ENCODE measurements at places on chromosomes 12 and 14.

- no peak for DNase-seq
Observed at GRCh38 chr12:17949558-17950141, 140.3 kb downstream of the RERGL start.

DNA sequence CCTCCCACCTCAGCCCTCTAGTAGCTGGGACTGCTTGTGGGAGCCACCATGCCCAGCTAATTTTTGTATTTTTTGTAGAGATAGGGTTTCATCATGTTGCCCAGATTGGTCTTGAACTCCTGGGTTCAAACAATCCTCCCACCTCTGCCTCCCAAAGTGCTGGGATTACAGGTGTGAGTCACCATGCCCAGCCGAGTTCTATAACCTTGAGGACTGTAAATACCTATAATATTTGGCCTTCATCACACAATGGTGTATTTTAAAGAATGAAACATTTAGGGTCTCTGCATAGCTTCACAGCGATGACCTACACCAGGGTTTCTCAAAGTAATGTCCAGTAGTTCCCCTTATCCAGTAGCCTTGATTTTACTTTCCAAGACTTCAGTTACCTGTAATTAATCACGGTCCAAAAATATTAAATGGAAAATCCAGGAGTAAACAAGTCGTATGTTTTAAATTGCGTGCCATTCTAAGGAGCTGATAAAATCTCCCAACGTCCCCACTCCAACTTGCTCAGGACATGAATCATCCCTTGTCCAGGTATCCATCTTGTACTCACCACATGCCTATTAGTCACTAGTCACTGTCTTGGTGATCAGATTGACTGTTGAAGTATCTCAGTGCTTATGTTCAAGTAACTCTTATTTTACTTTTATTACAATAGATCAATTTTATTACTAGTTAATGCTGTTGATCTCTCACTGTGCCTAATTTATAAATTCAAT, 368.2 kb downstream of the BTG1 start:
- no peak for DNase-seq

GRCh38 chr12:1666685-1667162, 24.1 kb upstream of the ADIPOR2 start:
- no peak for DNase-seq

- no peak for DNase-seq
Observed at GRCh38 chr12:103493199-103493598, 2.6 kb downstream of the C12orf42 start.

GRCh38 chr12:11855983-11856374, 206.5 kb downstream of the ETV6 start:
- DNase-seq, result no peak

DNA sequence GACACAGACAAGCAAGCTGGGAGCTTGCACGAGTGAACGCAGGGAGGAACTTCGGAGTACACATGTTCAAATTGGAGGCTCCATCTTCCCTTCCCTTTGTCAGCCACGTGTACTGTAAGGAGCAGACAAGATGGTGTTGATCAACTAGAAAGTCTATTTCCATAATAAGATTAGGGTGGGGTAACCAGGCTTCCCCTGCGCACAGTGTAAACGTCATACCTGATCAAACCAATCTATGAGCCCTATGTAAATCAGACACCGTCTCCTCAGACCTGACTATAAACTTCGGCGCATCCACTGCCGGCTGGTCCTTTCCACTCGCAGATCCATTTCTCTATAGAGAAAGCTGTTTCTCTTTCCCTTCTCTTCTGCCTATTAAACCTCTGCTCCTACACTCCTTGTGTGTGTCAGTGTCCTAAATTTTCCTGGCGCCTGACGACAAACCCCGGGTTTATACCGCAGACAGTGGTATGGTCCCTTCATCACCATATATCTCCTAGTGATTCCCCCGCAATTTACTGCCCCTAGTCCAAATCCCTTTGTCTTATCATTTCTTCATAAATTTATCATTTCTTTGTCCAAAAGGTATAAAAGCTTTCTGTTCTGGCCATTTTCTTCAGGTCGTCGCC, 7.5 kb upstream of the ETFBKMT start:
- DNase-seq, result no peak
